GM23248 (cell line): ENCODE measurements at places on chromosomes 1 and 21. TPM values are rescaled to one million over a fixed set of nuclear protein-coding genes. Genes with fewer than 3 reads are reported as not detected.

The ADGRL2 gene
- polyA plus RNA-seq = 12.3 and 15.6 TPM in 2 replicates

DNA sequence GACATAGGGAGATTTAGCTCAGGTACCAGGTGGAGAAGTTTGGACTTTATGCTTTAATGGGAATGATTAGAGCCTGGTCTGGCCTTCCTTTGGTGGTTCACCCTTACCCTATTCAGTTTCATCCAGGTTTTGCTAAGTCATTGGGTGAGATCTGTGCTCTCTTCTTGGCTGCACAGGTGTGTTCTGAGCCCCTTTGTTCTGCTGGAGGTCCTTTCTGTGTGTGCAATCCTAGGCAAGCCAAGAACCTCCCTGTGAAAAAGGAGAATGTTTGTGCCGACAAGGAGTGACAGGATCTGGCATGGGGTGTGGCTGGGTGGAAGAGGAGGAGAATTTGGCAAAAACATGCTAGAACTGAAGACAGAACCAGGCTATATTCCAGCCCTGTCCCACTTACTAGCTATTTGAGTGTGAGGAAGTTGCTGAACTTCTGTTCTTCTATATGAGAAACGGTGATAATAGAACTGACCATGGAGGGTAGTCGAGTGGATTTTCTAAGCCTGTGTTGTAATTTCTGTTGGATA is 4.6 kb downstream of the GSTM5 start:
- no peak for DNase-seq

GRCh38 chr1:240092301-240093119 is 827 bp downstream of the FMN2 start:
- peak; percentile 88 for DNase-seq

The LHX8 gene
- polyA plus RNA-seq = not detected in 2 replicates

GRCh38 chr1:150875197-150876118 is 941 bp downstream of the ARNT start:
- DNase-seq = peak; percentile 37

DNA sequence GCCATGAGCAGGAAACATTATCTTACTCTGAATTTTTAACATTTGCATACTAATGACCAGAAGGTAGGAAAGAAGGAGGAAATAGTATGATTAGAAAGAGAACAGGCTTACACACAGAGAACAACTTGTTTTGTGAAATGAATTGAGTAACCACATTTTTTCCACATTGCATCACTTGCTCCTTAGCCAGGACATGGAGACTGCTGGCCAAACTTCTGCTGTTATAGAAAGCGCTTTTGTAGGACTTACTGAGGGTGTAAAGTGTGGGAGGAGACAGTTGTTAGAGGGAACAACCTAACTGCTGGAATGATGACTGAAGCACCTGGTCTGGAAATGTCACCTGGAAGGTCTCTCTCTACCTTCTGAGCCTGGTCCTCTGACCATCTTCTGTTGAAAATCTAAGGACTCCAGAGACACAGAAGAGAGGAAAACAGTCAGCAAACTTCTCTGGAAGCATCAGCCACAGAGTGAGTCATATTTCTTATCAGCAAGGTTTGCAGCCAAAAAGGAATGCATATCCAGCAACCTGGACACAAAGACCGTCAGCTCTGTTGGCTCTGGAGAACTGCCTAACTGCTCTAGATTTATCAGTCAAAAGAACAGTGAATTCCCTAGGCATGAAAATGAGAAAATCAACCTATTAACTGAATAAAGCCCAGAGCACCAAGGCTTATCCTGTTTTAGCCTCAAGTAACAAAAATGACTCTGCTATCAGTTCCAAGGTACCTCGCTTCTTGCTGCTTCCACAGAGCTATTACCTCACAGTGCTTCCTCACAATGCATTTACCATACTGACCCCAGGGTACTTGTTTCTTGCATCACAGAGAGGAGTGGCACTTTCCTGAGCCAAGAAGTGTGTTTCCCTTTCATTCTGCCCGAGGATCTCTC is 88.0 kb upstream of the SLFNL1 start:
- peak; percentile 90 for DNase-seq

The USP21 gene
- polyA plus RNA-seq = 16.0 and 16.5 TPM in 2 replicates

The CDCA8 gene
- polyA plus RNA-seq = 15.4 and 16.6 TPM in 2 replicates

DNA sequence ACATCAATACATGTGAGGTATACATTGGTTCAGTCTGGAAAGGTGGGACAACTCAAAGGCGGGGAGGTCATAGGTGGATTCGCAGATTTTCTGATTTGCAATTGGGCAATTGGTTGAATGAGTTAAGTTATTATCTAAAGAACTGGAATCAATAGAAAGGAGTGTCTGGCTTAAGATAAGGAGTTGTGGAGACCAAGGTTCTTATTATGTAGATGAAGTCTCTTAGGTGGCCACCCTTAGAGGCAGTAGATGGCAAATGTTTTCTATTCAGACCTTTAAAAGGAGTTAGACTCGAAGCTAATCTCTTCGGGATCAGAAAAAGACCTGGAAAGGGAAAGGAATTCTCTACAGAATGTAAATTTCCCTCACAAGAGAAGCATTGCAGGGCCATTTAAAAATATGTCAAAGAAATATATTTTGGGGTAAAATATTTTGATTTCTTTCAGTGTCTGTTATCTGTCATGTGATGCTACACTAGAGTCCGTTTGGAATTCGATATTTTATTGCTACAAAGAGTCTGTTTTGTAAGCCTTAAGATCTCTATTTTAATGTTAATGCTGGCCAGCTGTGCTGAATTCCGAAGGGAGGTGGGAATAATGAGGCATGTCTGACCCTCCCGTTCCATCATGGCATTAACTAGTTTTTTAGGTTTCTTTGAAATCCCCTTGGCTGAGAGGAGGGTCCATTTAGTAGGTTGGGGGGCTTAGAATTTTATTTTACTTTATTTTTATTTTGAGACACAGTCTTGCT is 265.1 kb downstream of the PTPRU start:
- no peak for DNase-seq

- no peak for DNase-seq
Observed at GRCh38 chr1:42735477-42736105, 4.4 kb downstream of the CLDN19 start.

DNA sequence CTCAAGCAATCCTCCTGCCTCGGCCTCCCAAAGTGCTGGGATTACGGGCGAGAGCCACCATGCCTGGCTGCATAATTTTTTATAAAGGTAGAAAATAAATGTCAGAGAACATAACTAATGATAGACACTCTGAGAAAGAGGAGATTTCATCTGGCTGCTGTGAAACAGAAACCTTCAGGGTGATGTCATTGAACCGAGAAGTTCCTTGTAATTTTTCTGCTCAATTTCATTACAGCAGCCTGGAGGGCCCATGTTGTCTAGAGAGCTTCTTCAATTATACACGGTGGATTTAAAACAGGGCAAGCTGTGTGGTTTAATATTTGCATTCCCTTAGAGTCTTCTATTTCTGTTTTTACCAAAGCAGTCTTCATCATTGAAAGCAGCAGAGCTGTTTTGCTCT is 64.3 kb upstream of the MORC3 start:
- DNase-seq = no peak

GRCh38 chr21:35475009-35475408 is 425.9 kb upstream of the RUNX1 start:
- DNase-seq = peak; percentile 52

The FMO5 gene
- polyA plus RNA-seq = 1.1 and 1.2 TPM in 2 replicates

The SPRR2A gene
- not detected in 2 replicates for polyA plus RNA-seq

GRCh38 chr1:30342535-30343141 is 380.7 kb downstream of the MATN1 start:
- DNase-seq = no peak

The NBPF4 gene
- not detected in 2 replicates for polyA plus RNA-seq

DNA sequence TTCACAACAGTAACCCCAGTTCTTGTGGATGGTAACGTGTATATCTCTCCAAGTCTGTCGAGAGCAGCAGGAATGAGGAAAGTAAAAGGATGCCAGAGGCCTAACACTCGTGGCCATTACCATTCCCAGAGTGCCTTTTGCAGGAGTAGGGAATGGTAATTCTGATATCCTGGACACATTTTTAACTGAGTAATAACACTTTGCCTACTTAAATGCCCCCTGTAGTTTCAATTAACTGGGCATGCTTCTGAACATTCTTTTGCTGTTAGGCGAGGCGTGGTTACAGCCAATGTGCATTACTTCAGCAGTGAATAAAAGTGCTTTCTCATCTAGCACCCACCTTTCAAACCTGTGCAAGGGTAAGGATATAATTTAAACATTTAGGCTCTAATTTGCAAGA is 258.5 kb upstream of the ADGRL2 start:
- no peak for DNase-seq

DNA sequence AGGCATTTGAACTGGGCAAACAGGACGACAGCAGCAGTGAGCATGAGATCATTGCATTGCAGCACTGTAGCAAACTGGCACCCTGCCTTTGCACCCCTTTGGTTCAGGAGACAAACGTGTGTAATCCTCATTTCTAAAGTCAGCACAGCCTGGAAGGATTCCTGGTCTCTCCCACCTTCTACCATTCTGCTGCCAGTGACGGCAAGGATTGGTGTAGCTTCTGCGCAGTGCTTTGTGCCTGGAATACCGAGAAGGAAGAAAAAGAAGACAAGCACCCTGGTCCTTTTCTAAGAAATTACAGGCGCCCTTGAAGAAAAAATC is 805.3 kb downstream of the USP25 start:
- DNase-seq = peak; percentile 92

GRCh38 chr1:218424502-218424901 is 79.4 kb downstream of the TGFB2 start:
- DNase-seq = peak; percentile 31

The WASF2 gene
- polyA plus RNA-seq = 117 and 118 TPM in 2 replicates

DNA sequence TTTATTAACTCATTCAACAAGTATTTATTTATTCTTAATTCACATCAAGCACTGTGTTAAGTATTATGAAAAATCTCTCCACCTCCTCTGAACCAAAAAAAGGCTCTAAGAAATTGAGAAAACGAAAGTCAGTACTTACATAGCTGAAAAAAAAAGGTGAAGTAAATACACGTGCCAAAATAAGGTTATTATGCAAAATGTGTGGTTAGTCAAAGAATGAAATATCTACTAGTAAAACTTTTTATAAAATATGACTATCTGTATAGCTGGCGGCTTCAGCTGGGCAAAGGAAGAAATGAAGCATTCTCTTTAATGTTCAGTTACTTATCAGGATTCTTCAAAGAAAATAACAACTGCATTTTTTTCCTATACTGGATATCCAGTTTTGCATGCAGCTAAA is 35.5 kb upstream of the ASPM start:
- no peak for DNase-seq

The HMCN1 gene
- polyA plus RNA-seq = 1.8 and 2.1 TPM in 2 replicates

DNA sequence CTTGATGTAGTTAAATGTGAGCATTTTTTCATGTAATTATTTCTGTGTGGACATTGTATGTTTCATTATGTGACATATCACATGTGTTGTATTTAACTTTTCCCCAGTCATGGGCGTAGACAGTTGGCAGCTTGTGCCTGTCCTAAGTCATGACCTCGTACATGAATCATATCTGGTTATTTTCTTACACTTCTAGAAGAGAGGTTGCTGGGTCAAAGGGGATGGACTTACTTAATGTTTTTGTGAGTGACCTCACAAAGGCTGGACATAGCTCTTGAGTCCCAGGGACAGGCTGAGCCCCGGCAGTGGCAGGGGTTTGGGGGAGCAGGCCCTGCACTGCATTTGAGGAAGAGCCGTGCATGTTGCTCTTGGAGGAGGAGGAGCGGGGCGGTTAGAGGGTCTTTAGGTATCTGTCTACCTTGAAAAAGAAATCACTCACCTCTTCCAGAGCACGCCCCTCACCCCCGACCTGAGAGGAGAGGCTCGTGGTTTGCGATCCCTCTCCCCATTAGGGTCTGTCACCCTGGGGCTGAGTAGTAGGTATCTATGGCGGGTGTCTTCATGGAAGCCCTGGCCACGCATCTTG is 16.4 kb downstream of the IFNGR2 start:
- DNase-seq = peak; percentile 63

DNA sequence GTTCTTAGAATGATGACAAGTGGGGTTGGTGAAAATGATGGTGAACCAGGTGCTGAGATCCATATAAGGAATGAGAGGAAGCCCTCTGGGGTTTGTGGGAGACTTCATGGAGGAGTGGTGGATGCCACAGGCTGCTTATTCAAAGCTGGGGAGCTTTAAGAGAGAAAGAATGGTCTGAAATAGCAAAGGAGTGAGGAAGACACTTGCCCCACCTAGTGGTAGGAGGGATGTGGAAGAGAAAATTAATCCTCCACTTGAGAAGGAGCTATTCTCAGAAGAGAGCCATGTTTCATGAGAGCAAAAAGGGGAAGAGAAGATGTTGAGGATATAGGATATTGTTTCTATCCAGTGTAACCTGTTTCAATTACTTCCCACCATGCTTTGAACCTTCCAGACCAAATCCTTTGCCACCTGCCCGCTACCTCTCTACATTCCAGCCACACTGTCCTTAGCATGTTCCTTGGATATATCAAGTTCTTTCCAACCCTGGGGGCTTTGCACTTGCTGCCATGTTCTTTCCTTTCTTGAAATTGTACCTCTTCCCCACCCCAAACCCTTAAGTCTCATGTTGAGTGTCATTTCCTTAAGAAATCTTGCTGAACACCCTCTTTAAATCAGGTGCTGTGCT is 19.6 kb upstream of the ZNF648 start:
- DNase-seq = peak; percentile 65

GRCh38 chr1:6625584-6626149 is 999 bp downstream of the THAP3 start:
- peak; percentile 86 for DNase-seq

DNA sequence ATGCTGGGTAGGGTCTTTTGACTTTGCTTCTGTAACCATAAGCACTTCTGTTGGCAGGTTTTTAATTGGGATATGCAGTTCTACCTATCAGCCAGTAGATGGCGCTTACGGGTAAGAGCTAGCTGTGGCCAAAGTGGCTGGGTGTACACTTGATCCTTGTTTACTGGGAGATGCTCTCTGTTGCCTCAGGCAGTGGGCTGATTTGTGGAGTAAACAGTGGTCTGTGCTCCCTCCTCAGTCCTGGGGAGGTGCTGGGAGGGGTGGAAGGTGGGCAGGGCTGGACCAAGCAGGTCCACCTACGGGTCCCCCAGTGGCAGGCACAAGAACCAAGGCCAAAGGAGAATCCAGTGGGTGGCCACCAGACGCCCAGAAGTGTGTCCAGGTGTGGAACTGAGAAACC is 43.4 kb downstream of the RALGPS2 start:
- peak; percentile 58 for DNase-seq

GRCh38 chr1:211642870-211643269 is 32.6 kb downstream of the NEK2 start:
- DNase-seq = no peak

The ENAH gene
- polyA plus RNA-seq = 35.5 and 40.1 TPM in 2 replicates

The SLC25A34 gene
- 0.20 and 0.29 TPM in 2 replicates for polyA plus RNA-seq

DNA sequence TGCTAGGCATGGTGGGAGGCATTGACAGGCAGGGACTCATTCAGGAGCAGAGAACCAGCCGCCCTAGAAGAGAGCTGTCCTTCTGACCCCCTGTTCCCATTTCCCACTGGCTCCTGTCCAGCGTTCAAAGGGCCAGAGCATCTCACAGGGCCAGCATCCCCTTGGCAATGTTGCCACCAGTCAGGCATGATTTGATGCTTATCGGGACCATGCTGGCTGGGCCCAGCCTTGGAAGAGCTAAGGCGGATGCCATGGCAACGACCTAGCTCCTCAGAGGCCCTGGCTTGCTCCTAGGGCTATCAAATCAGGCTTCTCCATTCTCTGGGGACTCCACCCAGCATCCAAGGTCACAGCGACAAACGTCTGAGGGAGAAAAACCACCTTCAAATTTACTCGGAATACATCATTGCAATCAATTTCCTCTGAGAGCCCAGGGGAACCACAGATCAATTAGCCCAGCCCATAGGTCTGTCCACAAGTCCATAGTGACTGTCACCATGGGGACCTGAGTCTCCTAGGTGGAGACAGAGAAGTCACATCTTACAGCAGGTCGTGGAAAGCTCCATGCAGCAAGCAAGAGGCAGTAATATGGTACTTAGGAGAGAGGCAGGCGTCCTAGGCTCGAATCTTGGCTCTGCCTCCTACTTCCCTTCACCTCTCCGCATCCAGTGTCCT is 14.1 kb upstream of the VWA5B1 start:
- DNase-seq = no peak

GRCh38 chr1:16205891-16206546 is 6.4 kb downstream of the ARHGEF19 start:
- no peak for DNase-seq
